ENCODE measurements at places on chromosomes 3 and 15. TPM values are rescaled to one million over a fixed set of nuclear protein-coding genes. Genes with fewer than 3 reads are reported as not detected.

GRCh38 chr15:43292375-43293078 lies 25.8 kb upstream of the TGM5 start:
- DNase-seq: peak; percentile 72
- H3K4me1 ChIP-seq: peaks cover 4% of the 10 kb centered on the region
- H3K4me3 ChIP-seq: no peak overlapping the region
- peak overlapping the region; percentile 2 for H3K27ac ChIP-seq
- peaks cover 41% of the 10 kb centered on the region for H3K27me3 ChIP-seq

DNA sequence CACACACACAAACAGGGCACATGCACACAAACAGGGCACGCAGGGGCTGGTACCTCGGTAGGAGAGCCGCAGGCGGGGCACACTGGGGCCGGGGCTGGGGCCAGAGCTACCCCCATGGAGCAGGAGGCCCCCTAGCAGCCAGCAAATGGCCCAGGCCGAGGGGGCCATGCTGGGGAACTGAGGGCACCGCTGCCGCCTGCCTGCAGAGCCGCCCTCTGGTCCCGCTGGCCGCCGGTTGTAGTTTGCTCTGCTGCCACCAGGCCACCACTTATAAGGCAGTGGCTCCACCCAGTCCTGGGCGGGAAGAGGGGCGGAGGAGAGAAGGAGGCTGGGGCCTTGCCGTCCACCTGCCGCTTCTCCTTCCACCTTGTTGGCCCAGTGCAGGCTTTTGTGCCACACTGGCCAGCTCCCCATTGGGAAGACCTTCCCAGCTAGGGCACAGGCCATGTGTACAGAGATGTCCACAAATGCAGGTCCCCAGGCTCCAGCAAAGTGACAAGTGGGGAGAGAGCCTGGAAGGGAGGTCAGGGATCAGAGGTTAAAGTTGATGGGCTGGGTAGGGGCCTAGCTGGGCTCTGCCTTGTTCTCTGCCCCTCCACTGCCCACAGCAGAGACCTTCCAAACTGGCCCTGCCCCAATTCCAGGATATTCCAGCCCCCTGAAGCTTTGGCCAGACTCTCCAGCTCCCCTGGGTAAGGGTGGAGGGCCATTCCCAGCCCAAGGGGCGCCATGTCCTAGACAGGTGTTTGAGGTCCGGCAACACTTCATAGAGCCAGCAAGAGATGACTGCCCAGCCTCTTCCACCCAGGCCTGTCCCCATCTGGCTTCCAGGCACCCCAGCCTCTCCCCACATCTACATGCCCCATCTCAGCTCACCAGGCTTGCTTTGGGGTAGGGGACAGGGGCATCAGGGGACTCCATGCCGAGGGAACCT lies at the start of gene SEMA3G:
TSS of gene SEMA3G (minus strand) at position 244 of the 934 bp plus-strand sequence. CDS start at position 168, 76 bp downstream.
- H3K27me3 ChIP-seq: no peaks in the 10 kb centered on the region
- no peaks in the 10 kb centered on the region for H3K4me1 ChIP-seq
- H3K36me3 ChIP-seq: no peaks in the 10 kb centered on the region
- peak; percentile 34 for DNase-seq

GRCh38 chr3:72938471-72939265 lies 50.8 kb downstream of the GXYLT2 start:
- no peaks in the 10 kb centered on the region for H3K36me3 ChIP-seq
- DNase-seq: peak; percentile 99
- no peaks in the 10 kb centered on the region for H3K27me3 ChIP-seq
- H3K4me1 ChIP-seq: peaks cover 2% of the 10 kb centered on the region

DNA sequence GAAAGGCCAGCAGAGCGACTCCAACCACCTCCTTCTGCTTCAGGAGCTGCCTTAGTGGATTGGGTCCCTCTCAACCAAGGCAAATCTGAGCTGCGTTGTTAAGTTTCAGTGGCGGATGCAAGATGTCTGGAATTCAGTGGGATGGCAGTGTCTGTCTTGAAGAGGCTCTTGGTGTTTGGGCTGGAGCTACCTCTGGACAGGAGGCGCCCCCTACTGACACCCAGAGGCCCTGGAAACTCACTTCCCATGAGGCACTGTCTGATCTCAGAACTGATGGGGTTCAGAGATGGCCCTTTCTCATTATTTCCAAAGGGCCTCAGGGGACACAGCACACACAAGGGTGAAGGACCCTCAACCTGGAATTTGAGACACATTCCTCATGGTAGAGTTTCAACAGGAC lies 6.0 kb upstream of the SLC28A1 start:
- DNase-seq: peak; percentile 44
- H3K4me1 ChIP-seq: no peaks in the 10 kb centered on the region
- H3K36me3 ChIP-seq: no peaks in the 10 kb centered on the region
- no peak overlapping the region for H3K4me3 ChIP-seq

- H3K36me3 ChIP-seq: no peaks in the 10 kb centered on the region
- no peak overlapping the region for H3K4me3 ChIP-seq
- no peaks in the 10 kb centered on the region for H3K27me3 ChIP-seq
- no peak for DNase-seq
These were observed 200.1 kb upstream of the PROK2 start for GRCh38 chr3:71984843-71985613.

GRCh38 chr3:144162042-144162441 lies 190.4 kb downstream of the DIPK2A start:
- no peak overlapping the region for H3K27ac ChIP-seq
- peak; percentile 89 for DNase-seq
- no peaks in the 10 kb centered on the region for H3K4me1 ChIP-seq
- H3K27me3 ChIP-seq: no peaks in the 10 kb centered on the region

DNA sequence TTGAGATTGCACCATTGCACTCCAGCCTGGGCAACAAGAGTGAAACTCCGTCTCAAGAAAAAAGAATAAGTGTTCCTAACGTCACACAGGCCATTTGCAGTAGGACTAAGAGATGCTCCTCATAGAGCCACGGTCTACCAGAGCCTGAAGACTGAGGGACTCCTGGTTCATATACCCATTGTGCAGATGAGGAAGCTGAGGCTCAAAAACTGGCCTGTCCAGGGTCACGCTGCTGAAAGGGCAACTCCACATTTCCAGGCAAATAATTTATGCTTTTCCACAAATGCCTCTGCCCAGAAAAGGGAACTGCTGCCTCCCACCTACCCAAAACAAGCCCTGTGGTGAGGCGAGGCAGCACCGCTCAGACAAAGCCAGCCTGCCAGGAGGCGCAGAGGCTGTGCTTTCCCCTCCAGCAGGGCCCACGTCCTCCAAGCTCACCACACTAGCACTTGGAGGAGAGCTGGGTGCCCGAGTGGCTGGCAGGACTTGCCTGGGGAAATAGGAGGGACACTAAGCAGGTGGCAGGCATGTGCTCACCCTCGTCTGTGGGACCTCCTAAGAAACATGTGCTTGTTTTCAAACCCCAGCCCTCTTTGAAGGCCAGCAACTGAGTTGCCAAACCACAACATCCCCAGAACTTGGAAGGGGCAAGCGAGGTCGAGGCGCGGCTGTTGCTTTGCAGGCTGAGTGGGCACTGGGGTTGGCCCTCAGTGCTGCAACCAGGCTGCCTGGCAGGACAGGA lies 195.6 kb downstream of the XXYLT1 start:
- no peak overlapping the region for H3K27ac ChIP-seq
- peaks cover 7% of the 10 kb centered on the region for H3K4me1 ChIP-seq
- no peak overlapping the region for H3K4me3 ChIP-seq
- no peaks in the 10 kb centered on the region for H3K36me3 ChIP-seq

DNA sequence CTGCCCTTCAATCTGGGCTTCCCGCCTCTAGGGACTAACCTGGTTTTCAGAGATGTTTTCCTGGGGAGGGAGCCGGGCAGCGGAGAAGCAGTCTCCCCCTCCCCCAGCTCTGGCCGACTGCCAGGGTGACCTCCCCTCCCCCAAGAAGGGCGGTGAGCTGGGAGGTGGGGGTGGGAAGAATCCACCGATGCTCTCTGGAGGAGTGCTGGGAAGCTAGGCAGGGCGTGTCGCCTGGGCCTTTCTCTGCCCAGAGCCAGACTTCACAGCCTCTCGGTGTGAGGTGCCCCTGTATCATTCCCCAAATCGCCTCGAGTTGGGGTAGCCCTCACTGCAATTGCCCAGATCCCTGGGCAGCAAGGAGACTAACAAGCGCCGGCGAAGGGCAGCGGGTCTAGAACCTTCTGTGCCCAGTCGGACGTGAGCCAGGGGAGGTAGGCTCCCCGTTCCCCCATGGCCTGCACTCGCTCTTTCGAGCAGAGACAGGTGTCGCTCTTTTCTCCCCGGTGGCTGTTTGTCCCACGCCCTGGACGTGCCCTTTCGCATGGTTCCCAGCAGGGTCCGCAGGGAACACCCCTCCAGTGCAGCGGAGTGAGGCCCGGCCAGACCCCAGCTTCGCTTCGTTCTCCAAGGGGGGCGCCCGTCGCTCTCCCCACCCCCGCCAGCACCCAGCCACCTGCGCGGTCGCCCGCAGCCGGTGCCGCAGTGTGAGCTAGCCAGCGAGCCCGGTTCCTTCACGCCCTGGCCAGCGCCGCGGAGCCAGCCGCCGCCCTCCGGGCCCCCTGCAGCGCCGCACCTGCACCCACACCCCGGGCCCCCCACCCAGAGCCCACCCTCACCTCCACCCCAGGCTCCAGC lies 1.1 kb downstream of the RAB6B start:
- H3K27ac ChIP-seq: no peak overlapping the region
- DNase-seq: no peak
- peak overlapping the region; percentile 10 for H3K4me3 ChIP-seq

DNA sequence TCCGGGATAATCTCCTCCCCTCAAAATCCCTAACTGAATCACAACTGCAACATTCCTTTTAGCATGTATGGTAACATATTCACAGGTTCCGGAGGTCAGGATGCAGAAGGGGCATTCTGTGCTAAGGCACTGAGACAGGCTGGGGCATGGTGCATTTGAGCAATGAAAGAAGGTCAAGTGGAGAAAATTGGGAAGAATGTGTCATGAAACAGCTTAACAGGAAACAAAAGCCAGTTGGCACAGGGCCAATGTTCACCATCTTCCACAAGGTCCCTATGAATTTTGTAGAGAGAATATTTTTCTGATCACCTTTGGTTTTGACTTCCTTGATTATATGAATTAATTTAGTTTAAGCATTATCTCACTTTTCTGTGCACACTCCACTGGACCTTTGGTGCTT lies 587.7 kb upstream of the NR2F2 start:
- no peak overlapping the region for H3K27ac ChIP-seq
- H3K27me3 ChIP-seq: no peaks in the 10 kb centered on the region
- DNase-seq: no peak
- H3K36me3 ChIP-seq: no peaks in the 10 kb centered on the region
- no peaks in the 10 kb centered on the region for H3K4me1 ChIP-seq
- H3K4me3 ChIP-seq: no peak overlapping the region

SHC4 gene
- total RNA-seq: 2.5 TPM

RBMS3 gene
- total RNA-seq: 127 TPM

SCAANT1 gene
- not detected for total RNA-seq

ALDH1A3 gene
- total RNA-seq: 5.0 TPM

CRTC3 gene
- 4.7 TPM for total RNA-seq

TRAT1 gene
- total RNA-seq: not detected

SLC9C1 gene
- not detected for total RNA-seq

RETNLB gene
- total RNA-seq: not detected

All from IMR-90 (cell line).